ENCODE measurements at places on chromosomes 6 and 20.

DNA sequence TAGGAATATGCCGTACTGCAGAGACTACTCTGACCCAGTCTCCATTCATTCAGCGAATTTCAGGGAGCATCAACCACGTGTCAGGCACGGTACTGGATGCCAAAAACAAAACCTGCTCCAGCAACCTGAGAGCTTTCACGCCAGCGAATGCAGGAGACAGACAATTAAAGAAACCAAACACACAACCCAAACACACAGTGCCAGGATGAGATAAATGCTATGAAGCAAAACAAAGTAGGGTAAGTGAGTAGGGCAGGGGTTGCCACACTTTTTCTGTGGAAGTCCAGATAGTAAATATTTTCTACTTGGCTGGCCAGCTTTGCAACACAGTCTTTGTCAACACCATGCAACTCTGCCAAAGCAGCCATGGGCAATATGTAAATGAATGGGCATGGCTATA is 10.0 kb downstream of the MOCS1 start:
- no peak for DNase-seq

DNA sequence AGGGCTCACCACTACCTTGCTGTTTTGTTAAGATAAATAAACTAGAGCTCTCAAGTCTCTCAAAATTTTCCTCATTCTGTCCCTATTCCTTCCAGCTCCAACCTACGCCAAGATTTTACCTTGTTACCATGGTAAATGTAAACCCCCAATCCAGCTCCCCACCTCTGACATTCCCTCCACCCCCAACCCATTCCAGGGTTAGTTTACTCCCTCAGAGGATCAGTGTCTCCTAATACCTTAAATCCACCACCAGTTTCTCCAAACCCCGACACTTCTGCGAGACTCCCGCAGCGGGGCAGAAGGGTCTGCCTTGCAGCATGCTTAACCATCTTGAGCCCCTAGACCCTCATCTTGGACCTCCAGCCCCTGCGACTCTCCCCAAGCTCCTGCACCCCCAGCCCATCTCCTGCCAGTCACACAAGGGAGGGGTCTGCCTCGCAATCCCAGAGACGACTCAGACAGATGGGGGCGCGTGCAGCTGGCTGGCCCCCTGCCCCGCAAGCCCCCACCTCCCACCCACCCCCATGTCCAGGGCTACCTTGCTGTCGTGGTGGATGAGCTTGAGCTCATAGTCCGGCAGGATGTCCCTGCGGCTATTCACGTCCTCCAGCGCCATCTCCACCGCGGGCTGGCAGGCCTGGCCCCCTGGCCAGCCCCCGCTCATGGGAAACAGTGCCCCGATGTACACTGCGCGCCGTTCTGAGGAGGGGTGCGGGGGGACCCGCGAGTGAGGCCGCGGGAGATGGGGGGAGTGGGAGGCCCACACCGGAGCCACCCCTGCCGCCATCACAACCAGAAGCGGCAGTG is 5.8 kb downstream of the GABBR1 start:
- DNase-seq, result no peak

DNA sequence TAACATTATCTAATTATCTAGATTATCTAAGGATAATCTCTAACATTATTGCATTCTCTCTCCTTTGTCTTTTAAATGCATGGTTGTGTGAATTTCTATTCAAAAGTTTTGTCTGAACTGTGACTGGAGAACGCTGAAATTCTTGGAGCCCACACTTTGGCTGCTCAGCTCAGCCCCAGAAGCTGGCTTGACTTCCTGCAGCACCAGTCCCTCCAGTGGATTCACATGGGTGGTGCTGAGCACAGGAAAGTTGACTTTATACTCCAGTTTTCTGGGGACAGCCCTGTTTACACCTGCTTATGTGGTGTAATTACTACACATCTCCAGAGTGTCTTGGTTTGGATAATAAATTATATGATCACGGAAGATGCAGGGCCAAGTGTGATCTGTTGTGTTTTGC is 255.1 kb upstream of the NOX3 start:
- DNase-seq, result no peak

DNA sequence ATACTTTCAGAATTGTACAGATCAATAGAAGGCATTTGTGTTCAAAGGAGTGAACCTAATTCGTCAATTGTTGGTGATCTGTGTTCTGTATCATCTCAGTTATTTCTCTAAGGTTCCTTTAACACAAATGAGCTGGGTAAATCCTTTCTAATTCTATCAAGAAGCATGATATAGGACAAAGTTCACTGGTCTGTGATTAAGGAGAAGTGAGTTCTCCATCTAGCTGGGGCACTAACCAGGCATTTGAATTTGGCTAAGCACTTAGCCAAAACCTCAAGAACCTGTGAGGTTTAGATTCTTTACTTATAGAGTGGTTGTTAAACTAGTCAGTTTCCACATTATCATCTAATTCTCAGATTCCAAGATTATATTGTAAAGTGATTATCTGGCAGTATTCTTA is 50.3 kb downstream of the DOP1A start:
- no peak for DNase-seq

GRCh38 chr6:25035174-25035511 is 99.4 kb upstream of the RIPOR2 start:
- no peak for DNase-seq

- no peak for DNase-seq
Observed at GRCh38 chr6:143110572-143110971, 49.9 kb downstream of the AIG1 start.

DNA sequence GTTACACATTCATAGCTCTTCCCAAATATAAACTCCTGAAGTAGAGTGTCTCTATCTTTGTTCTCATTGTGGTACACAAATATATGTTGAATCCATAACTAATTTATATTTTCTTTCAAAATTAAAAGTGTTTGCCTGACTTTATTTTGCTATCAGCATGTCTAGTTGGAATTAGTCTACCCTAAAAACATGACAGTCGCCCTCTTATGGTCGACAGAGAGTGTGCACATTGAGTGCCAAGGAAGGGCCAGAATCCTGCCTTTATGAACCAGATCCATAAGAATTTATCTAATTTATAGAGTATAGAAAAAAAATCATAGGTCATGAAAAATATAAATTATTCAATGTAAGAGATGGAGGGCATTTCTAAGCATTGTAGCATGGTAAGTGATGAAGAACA is 12.3 kb upstream of the DEFB112 start:
- no peak for DNase-seq

DNA sequence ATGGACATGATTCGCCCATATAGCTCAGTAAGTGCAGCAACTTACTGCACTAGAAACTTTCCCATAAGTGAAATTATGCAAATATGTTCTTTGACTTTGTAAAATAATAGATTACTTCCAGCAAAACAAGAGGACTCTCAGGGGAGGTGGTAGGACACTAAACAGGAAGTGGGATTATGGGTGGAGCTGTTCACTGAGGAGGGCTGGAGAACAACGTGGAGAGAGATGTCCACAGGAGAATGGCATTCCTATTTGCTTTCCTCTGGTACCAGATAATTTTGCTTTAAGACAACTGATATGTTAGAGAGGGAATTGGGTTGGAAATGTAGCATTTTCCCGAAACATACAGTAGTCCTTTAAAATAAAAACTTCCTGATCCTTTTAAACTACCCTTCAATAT is 3.7 kb downstream of the TPD52L1 start:
- no peak for DNase-seq

DNA sequence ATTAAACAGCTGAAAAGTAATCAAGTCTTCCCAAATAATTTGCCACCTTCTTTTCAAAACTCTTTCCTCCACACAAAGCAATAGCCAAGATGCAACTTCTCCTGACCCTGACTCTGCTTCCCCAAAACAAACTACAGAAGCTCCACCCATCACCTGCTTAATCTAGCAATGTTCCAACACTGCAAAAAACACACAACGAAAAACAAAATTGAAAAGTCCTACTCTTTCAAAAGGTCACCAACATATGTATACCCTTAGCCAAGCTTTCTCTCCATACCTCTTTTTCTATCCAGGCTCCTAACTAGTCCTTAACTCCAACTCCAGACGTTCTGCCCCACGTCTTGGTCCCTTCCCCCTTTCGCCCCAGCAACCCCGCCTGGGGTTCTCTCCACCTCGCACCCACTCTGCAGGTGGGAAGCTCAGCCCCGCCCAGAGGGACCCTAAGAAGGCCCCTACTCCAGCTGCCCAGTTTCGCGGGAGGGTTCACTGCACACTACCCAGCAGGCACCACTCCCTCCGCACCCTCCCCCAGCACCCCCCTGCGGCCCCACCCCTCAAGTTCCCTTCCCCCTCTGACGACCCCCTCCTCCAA is 717 bp downstream of the CSNK2A1 start:
- DNase-seq, result no peak

DNA sequence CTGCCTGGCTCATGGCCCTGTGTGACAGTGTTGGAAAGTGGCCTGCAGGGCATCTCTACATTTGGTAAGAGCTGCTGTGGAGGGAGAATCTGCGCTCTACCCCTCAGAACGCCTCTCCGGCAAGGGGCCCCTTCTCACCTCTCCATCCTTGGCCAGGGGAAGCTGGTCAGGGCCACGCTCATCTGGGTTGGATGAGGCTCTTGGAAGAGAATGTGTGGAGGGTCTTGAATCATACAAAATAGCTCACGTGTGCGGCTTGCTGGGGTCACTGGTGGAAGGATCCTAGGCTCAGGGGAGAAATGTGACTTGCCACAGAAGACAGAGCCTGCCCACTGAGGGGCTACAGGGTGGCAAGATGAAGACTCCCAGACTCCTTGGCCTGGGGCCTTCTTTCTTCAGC is 105.0 kb downstream of the SCML4 start:
- no peak for DNase-seq

GRCh38 chr6:127816643-127817042 is 84.2 kb downstream of the THEMIS start:
- DNase-seq, result no peak

- no peak for DNase-seq
Observed at GRCh38 chr6:158421381-158421780, 109.1 kb downstream of the TULP4 start.

GRCh38 chr20:53087037-53087777 is 115.0 kb downstream of the TSHZ2 start:
- DNase-seq, result no peak

GRCh38 chr20:31979713-31980426 is 11.9 kb downstream of the XKR7 start:
- DNase-seq, result no peak

- no peak for DNase-seq
Observed at GRCh38 chr20:20969701-20970280, 136.4 kb downstream of the LINC00237 start.

GRCh38 chr20:36754656-36755222 is 8.8 kb upstream of the NDRG3 start:
- DNase-seq, result peak; percentile 30

GRCh38 chr6:144873623-144874378 is 588.7 kb downstream of the UTRN start:
- no peak for DNase-seq

DNA sequence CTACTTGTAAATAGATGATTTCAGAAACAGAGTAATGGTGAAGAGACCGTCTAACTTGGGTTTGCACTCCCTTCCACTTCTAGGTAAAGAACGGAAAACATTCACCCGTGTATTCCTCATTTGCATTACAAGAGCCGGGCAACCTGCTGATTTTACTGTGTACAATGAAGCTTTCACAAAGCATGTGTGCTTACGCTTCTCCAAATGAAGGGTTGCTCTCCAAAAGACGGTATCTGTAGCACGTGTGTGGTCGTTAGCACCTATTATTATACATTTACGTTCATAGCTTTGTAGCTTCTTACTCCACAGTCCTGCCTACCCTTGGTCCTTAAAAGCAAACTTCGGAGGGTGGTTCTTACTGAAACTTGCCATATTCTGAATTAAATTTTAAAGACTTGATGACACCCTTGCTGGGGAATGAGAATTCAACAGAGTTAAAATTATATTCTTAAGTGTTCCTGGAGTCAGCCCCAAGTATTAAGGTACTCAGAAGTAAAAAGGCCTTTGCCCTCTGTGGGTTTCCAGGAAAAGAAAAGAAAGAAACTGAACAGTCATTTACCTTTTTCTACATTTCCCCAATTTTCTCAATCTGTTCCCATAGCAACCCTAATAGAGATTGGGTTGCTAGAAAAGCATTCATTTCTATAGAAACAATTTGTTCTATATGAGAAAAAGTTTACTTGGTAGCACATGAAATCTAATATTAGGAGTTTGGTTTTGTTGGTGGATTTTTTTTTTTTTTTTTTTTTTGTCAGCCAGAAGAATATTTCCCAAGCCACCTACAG is 61.9 kb upstream of the KCNG1 start:
- no peak for DNase-seq

DNA sequence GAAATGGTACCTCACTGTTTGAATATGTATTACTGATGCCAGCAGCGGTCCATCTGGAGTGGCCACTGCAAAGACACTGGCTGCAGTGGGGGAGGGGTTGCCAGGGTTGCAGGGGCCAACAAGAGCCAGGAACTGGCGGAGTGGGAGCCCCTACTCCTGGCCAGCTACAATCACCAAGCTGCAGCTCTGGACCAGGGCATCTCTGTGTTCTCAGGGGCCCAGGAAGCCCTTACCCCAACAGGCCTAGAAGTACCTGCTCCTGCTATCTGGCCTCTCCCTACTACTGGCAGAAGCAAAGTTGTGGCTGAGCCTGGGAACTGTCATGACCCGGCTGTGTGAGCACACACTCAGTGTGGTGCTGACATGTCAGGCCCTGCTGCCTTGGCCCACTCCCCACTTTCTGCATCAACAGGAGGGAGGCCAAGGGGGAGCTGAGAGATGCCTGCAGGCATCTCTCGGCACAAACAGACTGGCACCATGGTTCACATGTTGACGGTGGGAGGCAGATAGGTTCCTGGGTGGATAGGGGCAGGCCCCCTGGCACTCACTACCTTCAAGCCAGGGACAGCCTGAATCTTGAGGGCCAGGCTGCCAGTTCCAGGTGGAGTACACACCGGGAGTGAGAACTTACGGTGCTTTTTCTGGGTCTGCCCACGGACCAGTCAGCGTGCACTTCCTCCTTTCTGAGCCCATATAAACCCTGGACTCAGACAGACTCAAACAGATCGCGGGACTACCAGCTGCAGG is 1188.0 kb downstream of the GRIK2 start:
- no peak for DNase-seq

GRCh38 chr6:119040636-119041035 is 37.8 kb downstream of the FAM184A start:
- DNase-seq, result no peak

GRCh38 chr6:157135691-157136090 is 187.6 kb downstream of the TMEM242 start:
- DNase-seq, result no peak

GRCh38 chr6:157222201-157222981 is 100.9 kb downstream of the TMEM242 start:
- no peak for DNase-seq

DNA sequence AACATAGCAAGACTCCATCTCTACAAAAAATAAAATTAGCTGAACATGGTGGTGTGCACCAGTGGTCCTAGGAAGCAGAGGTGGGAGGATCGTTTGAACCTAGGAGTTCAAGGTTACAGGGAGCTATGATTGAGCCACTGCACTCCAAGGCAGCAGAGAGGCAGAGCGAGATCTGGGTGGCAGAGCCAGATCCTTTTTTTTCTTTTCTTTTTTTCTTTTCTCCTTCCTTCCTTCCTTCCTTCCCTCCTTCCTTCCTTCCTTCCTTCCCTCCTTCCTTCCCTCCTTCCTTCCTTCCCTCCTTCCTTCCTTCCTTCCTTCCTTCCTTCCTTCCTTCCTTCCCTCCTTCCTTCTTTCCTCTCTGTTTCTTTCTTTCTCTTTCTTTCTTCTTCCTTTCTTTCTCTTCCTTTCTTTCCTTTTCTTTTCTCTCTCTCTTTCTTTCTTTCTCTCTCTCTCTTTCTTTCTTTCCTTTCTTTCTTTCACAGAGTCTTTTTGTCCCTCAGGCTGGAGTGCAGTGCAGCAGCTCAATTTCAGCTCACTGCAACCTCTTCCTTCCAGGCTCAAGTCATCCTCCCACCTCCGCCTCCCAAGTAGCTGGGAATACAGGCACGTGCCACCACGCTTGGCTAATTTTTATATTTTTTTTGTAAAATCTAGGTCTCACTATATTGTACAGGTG is 9.2 kb upstream of the VSTM2L start:
- no peak for DNase-seq

GRCh38 chr6:35177157-35177556 is 36.0 kb upstream of the TCP11 start:
- no peak for DNase-seq

All from memory B cell (primary cell).